HL-60 (cell line): ENCODE measurements at places on chromosomes 5 and 9.

DNA sequence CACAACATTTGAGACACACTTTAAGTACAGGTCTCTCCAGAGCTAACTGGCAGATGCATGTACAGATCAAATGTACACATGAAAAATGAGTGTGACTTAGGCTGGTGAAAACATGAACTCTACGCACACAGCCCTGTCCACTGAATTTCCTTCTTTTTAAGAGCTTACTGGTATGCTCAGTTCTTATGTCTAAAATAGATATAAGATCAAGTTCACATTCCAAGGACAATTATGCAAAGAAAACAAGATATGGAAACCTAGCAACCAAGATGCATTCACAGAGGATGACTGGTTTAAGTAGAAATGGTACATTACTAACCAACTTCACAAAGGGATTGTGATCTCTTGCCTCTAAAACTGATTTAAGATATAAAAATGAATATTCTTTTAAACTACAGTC lies 56.7 kb downstream of the TLE1 start:
- no peak for DNase-seq

GRCh38 chr5:167414611-167415010 lies 876.8 kb upstream of the WWC1 start:
- DNase-seq = no peak

DNA sequence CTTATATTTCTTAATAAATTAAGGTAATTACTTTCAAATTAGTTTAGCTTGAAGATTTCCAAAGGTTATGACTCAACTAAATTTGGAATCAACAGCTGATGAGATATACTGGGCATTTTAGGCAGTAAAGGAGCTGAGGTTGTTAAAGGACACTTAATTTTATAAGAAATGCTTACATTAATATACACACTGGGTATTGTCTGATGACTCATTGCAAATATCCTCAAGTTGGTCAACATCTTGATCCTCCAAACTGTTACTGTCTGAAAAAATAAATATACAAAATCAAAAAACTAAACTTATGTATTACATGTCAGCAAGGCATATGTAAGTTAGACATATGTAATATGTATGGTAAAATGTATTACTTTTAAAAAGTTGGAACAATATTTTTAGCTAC lies 3.4 kb downstream of the GFM2 start:
- no peak for DNase-seq

DNA sequence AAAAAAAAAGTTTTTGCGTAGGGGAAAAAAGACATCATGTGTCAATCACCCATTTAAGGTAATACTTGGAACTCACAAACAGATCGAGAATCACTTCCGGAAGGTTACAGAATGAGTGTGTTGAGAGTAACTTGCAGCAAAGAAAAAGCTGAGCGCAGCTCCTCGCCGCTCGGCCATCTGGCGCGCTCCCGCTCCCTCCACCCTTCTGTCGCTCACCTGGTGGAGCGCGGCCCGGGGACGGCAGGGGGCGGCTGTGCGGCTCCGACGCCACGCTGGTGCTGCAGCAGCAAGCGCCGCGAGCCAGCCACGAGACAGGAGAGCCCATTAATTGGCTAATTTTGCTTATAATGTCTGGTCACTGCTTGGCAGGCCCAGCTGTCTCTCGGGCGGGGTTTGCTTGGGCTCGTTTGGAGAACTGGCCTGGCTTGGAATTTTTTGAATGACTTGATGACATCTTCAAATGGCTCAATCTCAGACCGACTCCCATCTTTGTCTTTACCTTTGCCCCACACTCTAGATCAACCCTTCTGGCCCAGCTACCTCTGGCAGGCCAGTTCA lies 601.8 kb downstream of the CCDC171 start:
- DNase-seq = no peak

DNA sequence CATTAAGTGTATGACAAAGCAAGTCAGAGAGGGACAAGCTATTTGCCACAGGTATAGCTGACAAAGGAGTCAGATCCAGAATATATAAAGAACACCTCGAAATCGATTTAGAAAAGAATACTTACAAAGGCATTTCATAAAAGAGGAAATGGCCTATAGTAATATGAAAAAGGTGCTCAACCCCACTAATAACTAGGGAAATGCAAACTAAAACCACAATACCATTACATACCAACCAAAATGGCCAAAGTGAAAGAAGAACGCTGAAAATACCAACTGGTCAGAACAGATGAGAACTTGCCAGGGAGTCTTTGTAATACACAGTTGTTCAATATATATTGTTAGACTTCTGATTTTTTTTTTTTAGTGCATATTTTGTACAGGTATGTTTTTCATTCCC lies 152.9 kb downstream of the CDC42SE2 start:
- no peak for DNase-seq

GRCh38 chr9:12415361-12415760 lies 277.8 kb upstream of the TYRP1 start:
- no peak for DNase-seq

DNA sequence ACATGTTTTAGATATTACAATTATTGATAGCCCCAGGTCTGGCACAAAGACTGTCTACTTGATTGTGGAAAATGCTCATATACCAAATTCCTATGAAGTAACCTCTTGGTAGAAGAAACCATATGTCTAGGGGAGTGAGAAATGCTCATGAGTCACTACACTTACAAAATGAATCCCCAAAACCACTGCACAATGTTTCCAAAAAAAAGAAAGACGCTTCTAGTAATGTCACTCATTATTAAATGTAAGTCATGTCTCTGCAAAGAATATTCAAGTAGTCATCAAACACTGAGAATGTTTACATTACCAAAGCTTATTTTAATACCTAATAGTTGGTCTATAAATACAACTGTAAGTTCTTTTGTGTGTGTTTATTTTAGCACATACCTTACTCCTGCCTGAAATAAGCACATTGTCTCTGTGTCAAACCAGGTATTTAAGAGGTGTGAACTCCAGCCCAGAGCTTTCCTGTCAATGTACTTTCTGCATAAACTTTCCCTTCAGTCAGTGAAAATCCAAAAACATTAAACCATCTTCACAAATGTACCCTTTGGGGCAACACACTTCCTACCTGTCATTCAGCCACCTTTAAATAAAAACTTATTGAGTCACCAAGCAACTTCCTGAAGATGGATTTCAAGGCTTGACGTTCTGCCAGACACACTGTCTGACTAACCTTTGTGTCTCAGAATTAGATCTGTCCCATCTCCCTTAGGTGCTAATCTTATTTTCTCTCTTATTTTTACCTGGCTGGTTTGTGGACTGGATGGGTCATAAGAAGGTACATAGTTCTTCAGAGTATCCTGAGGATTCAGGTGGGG lies 194.0 kb downstream of the NFIB start:
- no peak for DNase-seq

- DNase-seq = no peak
These were observed 12.5 kb upstream of the FOXE1 start for GRCh38 chr9:97840521-97840920.

- no peak for DNase-seq
These were observed 1.2 kb downstream of the DIPK1B start for GRCh38 chr9:136713550-136713949.

GRCh38 chr5:89230178-89230577 lies 347.2 kb upstream of the MEF2C start:
- no peak for DNase-seq

GRCh38 chr9:19229595-19230354 lies 718 bp upstream of the DENND4C start:
- no peak for DNase-seq

GRCh38 chr9:120197605-120198004 lies 382.4 kb downstream of the CDK5RAP2 start:
- DNase-seq = no peak

GRCh38 chr5:9972059-9972458 lies 277.6 kb downstream of the ATPSCKMT start:
- no peak for DNase-seq

- DNase-seq = no peak
These were observed 44.7 kb upstream of the LCP2 start for GRCh38 chr5:170342153-170342725.

GRCh38 chr9:123835821-123836220 lies 94.1 kb downstream of the DENND1A start:
- peak; percentile 13 for DNase-seq

GRCh38 chr9:126365780-126366179 lies 39.2 kb downstream of the MVB12B start:
- DNase-seq = no peak
